Muscle of arm (tissue), 14 donors: ENCODE measurements at places on chromosomes 13 and 19. TPM values are rescaled to one million over a fixed set of nuclear protein-coding genes. Genes with fewer than 3 reads are reported as not detected.

PNPLA6 gene
- 24.1 TPM for polyA plus RNA-seq

DNA sequence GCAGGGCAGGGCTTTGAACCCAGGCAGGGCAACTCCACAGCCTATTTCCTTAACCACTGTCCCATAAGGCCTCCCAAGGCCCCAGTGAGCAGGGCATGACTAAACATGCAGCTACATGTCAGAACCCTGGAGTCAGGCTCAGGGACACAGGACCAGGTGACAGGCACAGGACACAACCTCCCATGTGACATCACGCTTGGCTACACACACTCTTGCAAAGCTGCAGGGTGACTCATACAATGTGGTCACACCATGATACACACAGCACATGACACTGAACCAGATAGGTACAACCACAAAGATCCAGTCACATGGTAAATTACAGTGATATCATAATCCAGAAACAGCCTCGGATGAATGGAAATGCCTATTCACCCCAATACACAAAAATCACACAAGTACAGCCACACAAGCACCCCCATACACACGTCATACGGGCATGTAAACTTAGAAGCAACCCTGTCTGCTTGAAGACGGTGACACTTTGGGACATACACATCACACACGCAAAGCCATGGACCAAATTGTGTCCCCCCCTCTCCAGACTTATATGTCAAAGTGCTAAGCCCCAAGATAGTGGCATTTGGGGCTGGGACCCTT is 14.5 kb downstream of the KLK4 start:
- no peak for DNase-seq

ATP4A gene
- not detected for polyA plus RNA-seq

ZNF700 gene
- polyA plus RNA-seq, result 6.5 TPM

MAP4K1 gene
- 14.4 TPM for polyA plus RNA-seq

GRCh38 chr13:112767506-112768471 is 78.0 kb downstream of the ATP11A start:
- DNase-seq, result no peak

GRCh38 chr13:43933378-43933777 is 53.7 kb downstream of the LACC1 start:
- no peak for DNase-seq

RELB gene
- polyA plus RNA-seq, result 4.8 TPM

ELAVL3 gene
- polyA plus RNA-seq, result not detected

- no peak for DNase-seq
Measured at GRCh38 chr13:32048816-32049215, 17.2 kb downstream of the FRY start.

DNA sequence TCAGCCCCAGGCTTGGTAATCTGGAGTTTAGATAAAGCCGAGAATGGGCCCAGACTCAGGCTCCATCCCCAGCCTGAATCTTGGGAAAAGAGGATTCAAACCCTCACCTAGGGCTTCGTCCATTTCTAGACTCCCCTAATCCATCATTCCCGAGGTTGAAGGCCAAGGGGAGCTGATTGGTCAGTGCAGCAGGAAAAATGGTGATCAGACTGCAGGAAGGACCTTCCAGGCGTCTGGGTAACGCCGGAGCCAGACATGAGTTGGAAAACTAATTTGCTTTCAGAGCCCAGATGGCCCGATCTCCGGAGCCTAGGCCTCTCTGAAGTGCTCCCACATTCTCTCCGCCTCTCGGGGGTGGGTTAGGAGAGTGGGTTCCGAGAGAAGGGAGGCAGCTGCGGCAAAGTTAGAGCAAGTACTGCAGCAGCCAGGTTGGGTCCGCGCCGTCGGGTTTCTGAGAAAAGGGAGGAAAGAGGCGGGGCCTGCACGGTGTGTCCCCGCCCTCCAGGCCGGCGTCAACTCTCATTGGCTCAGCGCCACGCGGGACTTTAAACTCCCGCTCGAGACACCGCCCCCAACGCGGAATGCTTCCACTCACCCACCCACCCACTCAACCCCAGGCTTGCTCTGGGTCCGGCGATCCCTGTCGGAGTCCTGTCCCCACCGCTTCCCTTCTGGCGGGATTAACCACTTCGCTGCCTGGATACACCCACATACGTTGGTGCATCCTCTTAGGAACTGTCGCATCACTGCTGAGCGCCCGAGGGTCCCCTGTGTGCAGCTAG is 788 bp upstream of the RTBDN start:
- no peak for DNase-seq

CAPS gene
- 4.3 TPM for polyA plus RNA-seq

DNA sequence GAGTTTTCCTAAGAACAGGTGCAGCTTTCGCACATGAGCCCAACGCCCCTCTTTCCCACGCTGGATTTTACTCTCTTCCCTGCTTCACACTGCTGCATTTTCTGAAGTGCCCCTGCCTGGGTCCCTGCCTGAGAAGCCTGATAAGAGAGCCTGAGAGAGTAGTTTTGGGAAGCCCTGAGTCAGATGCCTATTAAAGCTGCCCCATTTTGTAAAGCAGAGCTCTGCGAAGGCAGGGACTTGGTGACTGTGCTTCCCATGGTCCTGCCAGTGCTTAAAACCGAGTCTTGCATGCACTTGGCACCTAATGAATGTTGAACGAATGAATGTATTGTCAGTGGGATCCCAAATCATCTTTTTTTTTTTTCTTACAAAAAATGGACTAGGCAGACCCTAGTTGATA is 18.2 kb downstream of the FGF9 start:
- DNase-seq, result no peak

DIRAS1 gene
- 1.6 TPM for polyA plus RNA-seq

RAB3A gene
- polyA plus RNA-seq, result not detected

GRCh38 chr13:48110931-48111721 is 16.2 kb upstream of the MED4 start:
- no peak for DNase-seq

GRCh38 chr13:83877651-83878355 is 4.5 kb downstream of the SLITRK1 start:
- no peak for DNase-seq
